K562 (cell line): ENCODE measurements at places on chromosomes 3 and 15. TPM values are rescaled to one million over a fixed set of nuclear protein-coding genes. Genes with fewer than 3 reads are reported as not detected.

PLEKHO2 gene
- total RNA-seq, result 6.7 and 8.8 TPM in 2 replicates

HTR3E gene
- not detected in 2 replicates for total RNA-seq

SEC22C gene
- 50.7 and 50.8 TPM in 2 replicates for total RNA-seq

NAALADL2 gene
- total RNA-seq, result 0.44 TPM in 1 of 2 replicates, not detected in the other

VEPH1 gene
- total RNA-seq, result 4.6 and 5.1 TPM in 2 replicates

CAMKV gene
- 2.3 and 2.7 TPM in 2 replicates for total RNA-seq

DNA sequence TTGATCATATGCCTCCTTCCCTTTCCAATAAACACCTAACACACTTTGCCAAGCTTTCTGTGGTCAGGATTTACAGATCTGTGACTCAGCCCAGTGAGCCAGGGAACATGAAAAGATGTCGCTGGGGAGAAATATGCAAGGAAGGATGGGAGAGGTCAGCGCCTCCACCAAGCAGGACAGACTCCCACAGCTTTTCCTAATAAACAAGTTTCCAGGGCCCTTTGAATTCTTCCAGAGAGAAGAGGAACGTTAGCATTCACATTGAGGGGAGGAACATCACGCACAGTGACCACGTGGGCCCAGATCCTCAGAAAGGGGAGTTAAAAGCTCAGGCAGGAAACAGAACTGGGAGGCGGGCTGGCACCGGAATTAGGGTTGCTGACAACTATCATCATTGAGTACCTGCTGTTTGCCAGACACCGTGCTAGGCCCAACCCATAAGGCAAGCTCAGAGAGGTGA lies 33.3 kb upstream of the MRPS22 start:
- no peaks in the 10 kb centered on the region for H3K27me3 ChIP-seq
- DNase-seq, result no peak
- no peaks in the 10 kb centered on the region for H3K36me3 ChIP-seq
- H3K4me1 ChIP-seq, result peaks cover 43% of the 10 kb centered on the region
- no peak overlapping the region for H3K27ac ChIP-seq
- H3K4me3 ChIP-seq, result no peak overlapping the region

DNA sequence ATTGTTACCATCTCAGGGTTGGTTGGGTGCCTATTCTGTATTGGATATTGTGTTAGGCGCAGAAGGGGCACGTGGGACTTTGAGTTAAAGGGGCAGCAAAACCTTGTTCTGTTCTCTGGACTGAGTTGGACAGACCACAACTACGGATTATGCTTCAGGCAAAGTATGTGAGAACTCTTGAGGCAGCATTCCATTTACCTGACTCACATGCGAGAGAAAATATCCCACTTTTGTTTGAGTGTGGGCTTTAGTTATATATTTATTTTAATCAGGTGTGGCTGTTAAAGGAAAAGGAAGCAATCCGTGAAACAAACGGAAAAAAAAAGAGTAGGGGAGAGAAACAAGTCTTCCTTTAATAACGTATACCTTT lies 627 bp upstream of the PLS1 start:
- H3K36me3 ChIP-seq, result no peaks in the 10 kb centered on the region
- peaks cover 14% of the 10 kb centered on the region; the same call in 2 of the 3 replicates for H3K4me1 ChIP-seq
- H3K27ac ChIP-seq, result peak overlapping the region; percentile 62
- peak overlapping the region; percentile 72 for H3K4me3 ChIP-seq
- H3K27me3 ChIP-seq, result no peaks in the 10 kb centered on the region

GRCh38 chr15:92921215-92922131 lies 21.3 kb downstream of the CHD2 start:
- H3K4me1 ChIP-seq, result peaks cover 26% of the 10 kb centered on the region
- H3K4me3 ChIP-seq, result no peak overlapping the region
- peaks cover 86% of the 10 kb centered on the region for H3K36me3 ChIP-seq
- 0 out of 3 replicates have a peak overlapping the region, but pooled peaks have one; percentile 1 for H3K27ac ChIP-seq
- H3K27me3 ChIP-seq, result no peaks in the 10 kb centered on the region
- DNase-seq, result no peak

GRCh38 chr3:178707311-178708031 lies 171.2 kb downstream of the KCNMB2 start:
- DNase-seq, result no peak
- H3K4me3 ChIP-seq, result no peak overlapping the region
- H3K27ac ChIP-seq, result no peak overlapping the region
- H3K36me3 ChIP-seq, result no peaks in the 10 kb centered on the region

- peak overlapping the region; percentile 86 for H3K27ac ChIP-seq
- peak overlapping the region; percentile 76 for H3K4me3 ChIP-seq
- H3K27me3 ChIP-seq, result no peaks in the 10 kb centered on the region
- DNase-seq, result no peak
- H3K36me3 ChIP-seq, result peaks cover under 1% of the 10 kb centered on the region; the same call in 2 of the 3 replicates
Measured at GRCh38 chr3:197750858-197751737, 1.4 kb downstream of the FYTTD1 start.

- H3K27me3 ChIP-seq, result no peaks in the 10 kb centered on the region
- no peak for DNase-seq
- H3K4me1 ChIP-seq, result no peaks in the 10 kb centered on the region
- no peak overlapping the region for H3K4me3 ChIP-seq
Measured at GRCh38 chr15:86066174-86066834, 13.4 kb upstream of the AGBL1 start.

GRCh38 chr3:41075975-41076374 lies 123.3 kb upstream of the CTNNB1 start:
- no peaks in the 10 kb centered on the region for H3K36me3 ChIP-seq
- H3K4me1 ChIP-seq, result no peaks in the 10 kb centered on the region; the same call in 1 of the 3 replicates

- H3K36me3 ChIP-seq, result no peaks in the 10 kb centered on the region
- H3K4me3 ChIP-seq, result no peak overlapping the region
- no peak for DNase-seq
- no peaks in the 10 kb centered on the region for H3K27me3 ChIP-seq
Measured at GRCh38 chr3:145801696-145802095, 359.3 kb downstream of the PLOD2 start.
